ENCODE measurements at places on chromosomes 4 and X.

- no peak for DNase-seq
These were observed 9.2 kb downstream of the MAMLD1 start for GRCh38 chrX:150372280-150372679.

DNA sequence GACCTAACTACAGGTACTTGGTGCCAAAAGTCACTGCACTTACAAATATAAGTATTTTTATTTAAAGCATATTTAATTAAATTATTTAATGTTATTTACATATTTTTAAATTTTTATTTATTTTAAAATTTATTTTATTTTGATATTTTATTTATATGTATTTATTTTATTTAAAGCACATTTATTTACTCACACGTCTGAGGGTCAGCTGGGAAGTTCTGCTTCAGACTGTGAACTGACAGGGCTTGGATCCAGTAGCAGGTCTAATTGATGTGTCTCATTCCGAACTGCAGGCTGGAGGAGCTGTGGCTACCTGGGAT lies 392.5 kb downstream of the GBA3 start:
- no peak for DNase-seq

DNA sequence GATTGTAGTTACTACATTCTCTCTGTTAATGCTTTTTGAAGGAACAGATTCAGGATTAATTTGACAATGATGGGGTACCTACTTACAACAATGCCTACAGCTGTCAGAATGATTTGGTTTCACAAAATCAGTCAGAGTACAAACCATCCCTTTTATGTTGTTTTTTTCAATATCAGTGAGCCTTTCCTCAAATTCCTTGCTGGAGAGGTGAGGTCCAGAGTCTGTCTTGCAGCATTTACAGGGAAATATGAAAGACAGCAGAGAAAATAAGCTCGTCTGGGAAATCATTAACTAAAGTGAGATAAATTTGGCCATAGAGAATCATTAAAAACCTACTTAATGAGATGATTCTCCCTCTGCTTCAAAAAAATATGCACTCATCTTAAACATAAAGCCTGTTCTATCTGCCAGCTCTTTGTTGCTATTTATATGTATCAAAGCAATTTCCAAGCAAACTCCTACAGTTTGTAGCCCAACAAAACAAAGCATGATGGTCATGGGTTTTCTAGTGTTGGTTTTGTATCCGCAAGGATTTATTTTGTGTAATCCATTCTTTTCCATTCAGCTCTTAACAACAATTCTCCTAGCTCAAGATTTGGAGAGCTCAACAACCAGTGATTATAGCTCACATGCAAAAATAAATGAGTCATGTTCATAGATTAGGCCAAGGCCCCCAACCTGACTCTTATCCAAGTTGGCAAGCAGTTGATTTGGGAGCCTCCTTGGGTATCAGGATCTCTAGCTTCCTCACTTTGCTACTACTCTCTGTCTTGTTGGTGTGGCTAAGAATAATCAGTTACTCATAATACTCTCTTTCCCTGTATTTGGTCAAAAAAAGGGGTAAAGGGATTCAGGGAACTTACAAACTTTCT lies 222.6 kb downstream of the ENOX2 start:
- DNase-seq, result no peak

DNA sequence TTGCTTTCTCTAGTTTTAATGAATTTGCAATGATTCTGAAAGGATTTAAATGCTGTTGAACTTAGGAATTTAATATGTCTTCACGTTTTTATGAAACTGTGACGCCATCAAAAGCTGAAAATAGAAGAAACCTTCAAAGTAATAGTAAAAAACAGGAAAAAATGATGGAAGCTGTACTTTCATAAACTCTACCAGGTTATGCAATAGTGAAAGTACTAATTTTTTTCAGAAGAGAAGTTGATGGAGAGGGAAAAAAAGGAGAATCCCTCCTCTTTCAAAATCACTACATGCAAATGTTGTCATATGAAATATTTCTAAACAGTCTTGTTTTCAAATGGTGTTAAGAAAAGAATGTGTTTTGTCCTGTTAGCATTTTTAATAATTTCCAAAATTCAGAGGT lies 73.6 kb downstream of the ZNF330 start:
- no peak for DNase-seq

GRCh38 chr4:64814616-64815015 lies 405.4 kb upstream of the TECRL start:
- no peak for DNase-seq

DNA sequence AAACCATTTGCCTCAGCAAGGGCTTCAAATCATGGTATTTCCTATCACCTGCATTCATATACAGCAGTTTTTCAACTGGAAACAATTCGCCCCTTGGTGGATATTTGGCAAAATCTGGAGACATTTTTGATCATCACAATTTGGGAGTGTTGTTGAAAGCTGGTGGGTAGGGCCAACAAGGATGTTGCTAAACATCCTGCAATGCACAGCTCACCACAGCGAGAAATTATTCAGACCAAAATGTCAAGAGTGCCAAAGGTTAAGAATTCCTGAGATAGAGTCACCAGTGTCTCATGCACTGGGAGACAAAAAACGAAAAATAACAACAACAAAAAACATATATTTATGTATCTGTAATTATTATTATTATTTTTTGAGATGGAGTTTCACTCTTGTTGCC lies 435.2 kb upstream of the CTSO start:
- no peak for DNase-seq

DNA sequence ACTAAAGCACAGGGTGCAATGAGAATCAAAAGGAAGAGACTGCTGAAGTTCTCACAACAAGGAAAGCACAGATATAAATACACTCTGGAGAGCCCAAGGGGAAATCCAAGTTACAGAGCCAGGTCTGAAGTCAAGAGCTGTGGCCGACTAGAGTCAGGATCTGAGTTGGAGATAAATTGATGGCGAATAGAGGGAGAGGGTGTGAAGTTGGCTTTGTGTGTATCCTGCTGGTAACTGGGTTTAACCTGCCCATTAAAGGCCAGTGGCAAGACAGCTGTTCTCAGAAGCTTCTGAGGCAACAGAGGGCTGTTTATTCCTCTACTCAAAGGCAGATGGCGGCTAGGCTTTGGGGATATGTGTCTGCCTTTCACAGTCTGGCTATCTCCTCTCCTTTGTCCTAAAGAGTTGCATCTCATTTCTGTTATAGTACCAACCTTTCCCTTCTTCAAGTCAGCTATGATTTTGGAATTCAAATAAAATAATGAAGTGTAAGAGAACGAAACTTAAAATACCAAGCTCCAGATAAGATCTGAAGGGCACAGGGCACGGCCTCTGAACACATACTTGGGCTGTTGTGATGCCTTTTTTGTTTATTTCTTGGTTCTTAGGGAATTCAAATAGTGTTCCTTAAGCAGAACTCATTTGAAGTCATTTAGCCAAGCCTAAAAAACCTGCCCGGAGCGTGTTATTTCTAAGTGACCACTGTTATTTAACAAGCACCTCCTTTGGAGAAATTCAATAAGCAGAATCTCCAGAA lies 142.1 kb downstream of the APBB2 start:
- DNase-seq, result no peak

DNA sequence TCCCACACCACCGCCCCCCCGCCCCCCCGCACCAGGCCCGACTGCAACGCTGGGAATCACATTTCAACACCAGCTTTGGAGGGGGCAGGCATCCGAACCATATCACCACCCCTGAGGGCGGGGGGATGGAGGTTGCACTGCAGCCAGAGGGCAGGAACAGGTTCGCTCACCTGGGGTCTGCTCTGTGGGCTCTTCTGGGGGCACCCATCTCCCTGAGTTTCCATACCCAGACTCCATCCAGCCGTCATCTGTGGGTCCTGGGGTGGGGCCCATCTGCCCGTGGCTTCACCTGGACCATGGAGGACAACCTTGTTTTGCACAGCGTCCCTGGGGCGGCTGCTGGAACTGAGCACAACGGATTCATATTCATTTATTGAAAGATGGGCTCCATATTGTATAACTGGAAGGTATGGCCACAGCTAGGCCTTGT lies 6.9 kb downstream of the PSAPL1 start:
- no peak for DNase-seq

DNA sequence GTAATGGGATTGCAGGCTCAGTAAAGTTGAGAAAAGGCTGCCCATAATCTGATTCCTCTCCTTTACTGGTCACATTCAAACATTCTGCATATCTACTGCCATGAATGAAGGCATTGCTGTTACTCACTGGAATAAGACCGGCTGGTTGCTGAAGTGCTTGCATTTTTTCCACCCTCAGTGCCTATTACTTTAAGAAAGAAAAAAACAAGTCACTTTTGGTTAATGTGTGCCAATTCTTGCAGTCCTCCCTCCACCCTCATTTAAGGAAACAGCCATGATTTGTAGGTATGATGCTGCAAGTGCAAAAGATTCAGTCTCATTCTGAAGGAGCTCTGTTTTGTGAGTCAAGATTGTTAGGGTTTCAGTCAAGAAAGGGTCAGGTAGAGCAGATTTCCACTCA lies 94.9 kb downstream of the EMCN start:
- DNase-seq, result no peak

DNA sequence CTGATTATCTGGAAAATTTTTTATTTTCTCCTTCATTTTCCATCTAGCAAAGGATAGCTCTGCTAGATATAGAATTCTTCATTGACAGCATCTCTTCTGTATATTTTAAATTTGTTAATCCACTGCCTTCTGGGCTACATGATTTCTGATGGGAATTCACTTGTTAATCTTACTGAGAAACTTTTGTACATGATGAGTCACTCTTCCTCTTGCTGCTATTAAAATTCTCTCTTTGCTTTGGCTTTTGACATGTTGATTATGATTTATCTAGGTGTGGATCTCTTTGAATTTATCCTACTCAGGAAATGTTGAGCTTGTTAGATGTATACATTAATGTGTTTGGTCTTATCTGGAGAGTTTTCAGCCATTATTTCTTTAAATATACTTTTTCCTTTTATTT lies 27.5 kb downstream of the OR13H1 start:
- no peak for DNase-seq

DNA sequence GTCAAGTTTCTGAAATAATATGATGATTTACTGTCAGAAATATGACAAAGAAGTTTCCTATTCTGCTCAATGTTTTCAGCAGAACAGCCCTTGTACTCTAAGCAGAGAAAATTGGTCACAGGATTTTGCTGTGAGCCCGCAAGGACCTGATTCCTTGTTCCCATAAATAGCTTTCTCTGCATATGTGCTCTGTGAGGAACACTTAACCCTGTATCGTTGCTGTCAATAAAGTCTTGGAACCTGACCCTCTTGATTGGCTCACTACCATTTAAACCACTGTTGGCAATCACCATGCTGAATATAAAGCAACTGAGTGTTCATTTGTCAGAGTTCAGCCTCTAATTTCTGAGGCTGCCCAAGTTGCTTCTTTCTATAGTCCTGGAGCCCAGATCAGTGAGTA lies 158.2 kb upstream of the NOCT start:
- no peak for DNase-seq

- DNase-seq, result no peak
These were observed 155.1 kb upstream of the FGF13 start for GRCh38 chrX:138866643-138867042.

DNA sequence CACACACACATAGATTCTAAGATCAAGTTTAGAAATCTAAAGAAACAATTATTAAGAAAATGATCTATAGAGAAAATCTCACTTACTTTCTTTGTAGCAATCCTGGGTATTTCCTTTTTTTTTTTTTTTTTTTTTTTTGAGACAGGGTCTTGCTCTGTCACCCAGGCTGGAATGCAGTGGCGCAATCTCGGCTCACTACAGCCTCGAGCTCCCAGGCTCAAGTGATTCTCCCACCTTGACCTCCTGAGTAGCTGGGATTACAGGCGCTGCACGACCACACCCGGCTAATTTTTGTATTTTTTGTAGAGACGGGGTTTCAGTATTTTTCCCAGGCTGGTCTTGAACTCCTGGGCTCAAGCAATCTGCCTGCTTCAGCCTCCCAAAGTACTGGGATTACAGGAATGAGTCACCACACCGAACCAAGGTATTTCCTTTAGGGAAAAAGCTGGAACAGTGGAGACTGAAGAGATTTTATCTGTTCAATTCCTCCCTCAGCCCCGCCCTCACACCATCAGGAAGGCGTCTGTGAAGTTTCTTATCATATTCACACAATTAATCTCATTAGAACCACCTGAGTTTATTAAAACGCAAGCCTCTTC lies at the start of gene TRIML2:
TSS of gene TRIML2 (minus strand) at position 447 of the 599 bp plus-strand sequence. CDS start 4,235 bp downstream, outside the sequence.
- DNase-seq, result no peak

DNA sequence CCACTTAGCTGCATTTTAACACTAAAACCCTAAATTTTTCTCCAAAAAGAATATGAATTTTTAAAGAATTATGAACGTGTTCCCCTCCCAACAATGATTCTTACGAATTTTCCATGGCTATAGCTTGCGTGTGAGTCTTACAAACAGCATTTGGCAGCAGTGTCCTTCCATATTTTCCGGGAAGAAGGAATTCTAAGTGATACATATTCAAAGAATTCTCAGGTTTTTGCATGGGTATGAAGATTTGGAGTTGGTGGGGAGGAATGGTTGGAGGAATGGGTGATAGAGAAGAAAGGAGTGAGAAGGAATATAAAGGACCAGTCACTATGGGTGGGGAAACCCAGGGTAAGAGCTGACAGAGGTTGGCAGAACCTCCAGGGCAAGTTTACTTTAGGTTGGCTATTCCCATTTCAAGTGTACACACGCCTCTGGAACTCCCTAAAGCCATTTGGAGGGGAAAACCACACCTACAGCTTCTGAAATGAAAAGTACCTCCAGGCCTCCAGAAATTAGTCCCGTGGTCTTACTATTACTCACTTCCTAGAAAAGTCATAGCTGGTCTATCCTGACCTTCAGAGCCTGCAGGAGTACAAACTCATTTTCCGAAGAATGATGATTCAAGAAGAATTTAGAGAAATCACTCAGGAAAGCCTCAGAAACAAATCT lies 420.8 kb upstream of the DIPK2B start:
- no peak for DNase-seq

- no peak for DNase-seq
These were observed 255.4 kb downstream of the NKX6-1 start for GRCh38 chr4:84243685-84244084.

DNA sequence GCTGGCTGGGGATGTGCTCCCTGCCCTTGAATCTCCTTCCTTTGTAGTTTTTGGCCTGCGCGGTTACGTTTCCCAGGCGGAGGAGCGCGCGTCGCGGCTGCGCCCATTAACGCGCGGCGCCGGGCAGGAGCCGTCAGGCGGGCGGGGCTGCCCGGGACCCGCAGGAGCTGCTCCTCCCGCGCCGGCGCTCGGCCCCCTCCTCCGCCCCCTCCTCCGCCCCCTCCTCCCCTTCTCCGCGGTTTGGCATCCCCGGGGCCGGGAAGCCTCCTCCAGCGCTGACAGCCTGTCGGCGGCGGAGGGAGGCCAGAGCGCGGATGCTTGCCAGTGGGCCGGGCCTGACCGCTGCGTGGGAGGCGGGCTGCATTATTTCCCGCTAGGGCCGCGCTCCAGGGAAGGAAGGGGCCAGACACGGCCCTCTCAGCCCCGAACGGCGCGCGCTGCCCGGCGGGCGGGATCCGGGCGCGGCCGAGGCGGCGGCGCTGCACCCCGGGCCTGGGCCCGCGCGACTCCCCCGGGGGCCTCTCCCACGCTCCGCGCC lies at the start of gene DCLK2:
TSS of gene DCLK2 (plus strand) at position 405 of the 538 bp plus-strand sequence. CDS start 583 bp downstream, outside the sequence.
- peak; percentile 69 for DNase-seq

DNA sequence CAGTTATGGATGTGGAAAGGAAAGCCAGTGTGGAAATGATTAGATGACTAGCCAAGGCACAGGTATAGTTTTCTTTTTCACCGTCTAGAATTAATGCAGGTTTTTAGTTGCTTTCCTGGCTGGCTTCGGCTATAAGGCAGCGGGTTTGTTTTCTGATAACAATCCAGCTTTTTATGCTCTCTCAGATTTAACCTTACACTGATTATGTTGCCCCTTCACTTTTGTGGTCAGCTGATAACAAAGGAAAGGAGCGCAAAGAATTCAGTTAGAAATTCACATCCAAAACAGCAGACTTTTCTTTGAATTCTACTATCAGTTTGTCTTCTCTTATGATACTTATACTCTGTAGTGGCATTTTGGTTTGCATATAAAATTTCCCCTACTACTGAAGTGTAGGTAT lies 94.2 kb upstream of the CENPE start:
- no peak for DNase-seq

Data from astrocyte of the cerebellum (primary cell).